ENCODE measurements at places on chromosomes 7 and 10.

GRCh38 chr7:3884543-3884942 lies 583.5 kb downstream of the SDK1 start:
- DNase-seq: no peak

GRCh38 chr10:63588436-63589167 lies 67.4 kb downstream of the REEP3 start:
- no peak for DNase-seq

DNA sequence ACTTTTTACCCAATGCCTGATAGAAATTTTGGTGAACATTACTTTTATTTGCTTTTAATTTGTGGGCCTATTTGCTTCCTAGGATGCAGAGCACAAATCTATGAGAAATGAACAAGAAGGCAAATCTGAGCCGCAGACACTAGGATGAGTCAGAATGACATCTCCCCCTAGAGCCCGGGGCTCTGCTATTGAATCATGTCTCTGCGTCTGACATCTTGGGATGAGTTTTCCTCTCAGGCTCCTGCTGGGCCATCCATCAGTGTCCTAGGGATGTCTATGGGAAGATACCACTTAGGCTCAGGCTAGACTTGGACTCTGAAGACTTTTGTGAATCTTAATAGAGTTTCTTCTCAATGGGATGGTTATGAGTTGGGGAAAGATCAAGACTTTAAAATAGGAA lies 157.3 kb upstream of the MTPN start:
- no peak for DNase-seq

- no peak for DNase-seq
Measured at GRCh38 chr7:136030867-136031318, 53.7 kb upstream of the MTPN start.

GRCh38 chr10:59885430-59886134 lies 20.8 kb downstream of the CCDC6 start:
- no peak for DNase-seq

DNA sequence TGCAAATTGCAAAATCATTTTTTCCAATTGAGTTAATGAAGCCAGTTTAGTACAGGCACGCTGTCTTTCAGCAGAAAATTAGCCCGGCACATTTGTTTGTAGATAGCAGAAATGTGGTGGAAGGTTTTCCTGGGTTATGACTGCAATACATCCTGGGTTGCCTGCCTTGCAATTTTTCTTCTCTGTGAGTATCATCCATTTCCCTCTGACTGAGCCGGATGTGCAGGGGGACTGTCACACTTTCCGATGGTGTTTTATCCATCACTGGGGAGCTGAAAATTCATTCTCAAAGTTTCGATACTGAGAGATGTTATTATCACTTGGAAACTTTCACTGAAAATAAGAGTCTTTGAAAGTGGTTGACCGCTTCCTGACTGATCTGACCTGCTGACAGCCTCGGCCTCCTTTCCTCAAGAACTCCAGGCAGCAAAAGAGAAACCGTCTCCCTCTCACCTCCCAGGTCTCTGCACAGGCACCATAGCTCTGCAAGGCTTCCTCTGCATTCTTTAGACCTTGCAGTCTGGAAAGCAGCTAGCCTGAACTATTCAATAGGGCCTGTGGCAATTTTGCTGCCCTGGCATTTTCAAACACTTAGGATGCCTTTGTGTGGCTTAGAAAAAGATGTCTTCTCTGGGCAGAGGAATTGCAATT lies 320.8 kb upstream of the NRP1 start:
- DNase-seq: no peak

GRCh38 chr7:27992755-27993493 lies 187.7 kb downstream of the JAZF1 start:
- peak; percentile 77 for DNase-seq

- no peak for DNase-seq
Measured at GRCh38 chr10:125882596-125882995, 1.5 kb upstream of the DHX32 start.

DNA sequence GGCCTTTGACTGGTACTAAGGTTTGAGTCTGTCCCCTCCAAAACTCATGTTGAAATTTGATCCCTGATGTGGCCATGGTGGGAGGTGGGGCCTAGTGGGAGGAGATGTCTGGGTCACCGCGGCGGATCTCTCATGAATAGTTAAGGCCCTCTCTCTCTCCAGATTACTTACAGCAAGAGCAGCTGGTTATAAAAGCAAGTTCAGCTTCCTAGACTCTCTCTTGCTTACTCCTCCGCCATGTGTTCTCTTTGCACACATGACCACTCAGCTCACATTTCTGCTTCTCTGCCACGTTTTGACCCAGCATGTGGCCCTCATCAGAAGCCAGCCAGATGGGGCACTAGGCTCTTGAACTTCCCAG lies 29.9 kb upstream of the ZMIZ1 start:
- DNase-seq: peak; percentile 90

DNA sequence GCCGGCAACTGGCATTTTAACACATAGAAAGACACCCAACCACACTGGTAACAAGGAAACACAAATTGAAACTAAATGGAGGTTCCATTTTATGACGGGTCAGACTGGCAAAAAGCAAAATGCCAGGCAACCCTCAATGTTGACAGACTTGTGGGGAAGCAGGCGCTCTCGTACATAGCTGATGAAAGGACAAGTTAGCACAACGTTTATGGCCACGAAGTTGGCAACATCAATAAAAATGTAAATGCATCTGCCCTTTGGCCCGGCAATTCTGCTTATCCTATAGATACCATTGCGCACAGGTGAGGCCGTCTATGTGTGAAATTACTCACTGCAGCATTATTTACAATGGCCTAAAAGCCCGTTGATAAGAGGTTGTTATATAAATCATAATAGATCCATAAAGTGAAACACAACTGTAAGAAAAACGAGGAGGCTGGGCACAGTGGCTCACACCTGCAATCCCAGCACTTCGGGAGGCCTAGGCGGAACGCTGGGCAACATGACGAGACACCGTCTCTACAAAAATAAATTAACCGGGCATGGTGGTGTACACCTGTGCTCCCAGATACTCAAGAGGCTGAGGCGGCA lies 39.8 kb downstream of the FOXL3 start:
- no peak for DNase-seq

- no peak for DNase-seq
Measured at GRCh38 chr7:117800406-117800805, 72.8 kb downstream of the CTTNBP2 start.

DNA sequence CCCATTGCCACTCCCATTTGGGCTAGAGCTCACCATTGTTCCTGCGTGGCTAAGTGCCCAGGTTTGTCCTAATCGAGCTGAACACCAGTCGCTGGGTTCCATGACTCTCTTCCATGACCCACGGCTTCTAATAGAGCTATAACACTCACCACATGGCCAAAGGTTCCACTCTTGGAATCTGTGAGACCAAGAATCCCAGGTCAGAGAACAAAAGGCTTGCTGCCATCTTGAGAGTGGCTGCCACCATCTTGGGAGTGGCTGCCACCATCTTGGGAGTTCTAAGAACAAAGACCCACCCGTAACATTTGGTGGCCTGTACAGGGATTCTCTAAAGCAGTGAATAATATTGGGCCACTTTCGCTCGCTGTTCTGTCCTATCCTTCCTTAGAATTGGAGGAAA lies 37.0 kb downstream of the AKR1B15 start:
- no peak for DNase-seq

GRCh38 chr10:87700031-87700796 lies 40.5 kb downstream of the PAPSS2 start:
- DNase-seq: no peak

DNA sequence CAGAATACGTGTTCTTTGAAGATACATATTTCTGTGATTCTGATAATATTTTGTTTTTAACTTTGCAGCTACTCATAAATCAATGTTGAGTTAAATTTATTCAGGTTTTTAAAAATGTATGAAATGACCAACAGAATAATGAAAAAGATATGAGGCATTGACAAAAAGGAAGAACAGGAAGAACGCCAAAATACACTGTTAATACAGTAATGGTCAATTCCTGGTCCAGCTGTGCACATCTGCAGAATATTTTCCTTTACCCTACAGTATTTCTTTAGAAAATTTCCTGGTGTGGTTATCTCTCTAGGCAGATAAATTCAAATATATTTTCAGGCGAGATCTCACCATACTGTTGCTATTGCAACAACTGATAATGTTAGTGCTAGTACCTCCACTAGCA lies 203.2 kb upstream of the DGKB start:
- no peak for DNase-seq

- DNase-seq: no peak
Measured at GRCh38 chr7:85954961-85955360, 688.7 kb upstream of the GRM3 start.

- peak; percentile 69 for DNase-seq
Measured at GRCh38 chr10:128068398-128069285, 57.6 kb downstream of the MKI67 start.

DNA sequence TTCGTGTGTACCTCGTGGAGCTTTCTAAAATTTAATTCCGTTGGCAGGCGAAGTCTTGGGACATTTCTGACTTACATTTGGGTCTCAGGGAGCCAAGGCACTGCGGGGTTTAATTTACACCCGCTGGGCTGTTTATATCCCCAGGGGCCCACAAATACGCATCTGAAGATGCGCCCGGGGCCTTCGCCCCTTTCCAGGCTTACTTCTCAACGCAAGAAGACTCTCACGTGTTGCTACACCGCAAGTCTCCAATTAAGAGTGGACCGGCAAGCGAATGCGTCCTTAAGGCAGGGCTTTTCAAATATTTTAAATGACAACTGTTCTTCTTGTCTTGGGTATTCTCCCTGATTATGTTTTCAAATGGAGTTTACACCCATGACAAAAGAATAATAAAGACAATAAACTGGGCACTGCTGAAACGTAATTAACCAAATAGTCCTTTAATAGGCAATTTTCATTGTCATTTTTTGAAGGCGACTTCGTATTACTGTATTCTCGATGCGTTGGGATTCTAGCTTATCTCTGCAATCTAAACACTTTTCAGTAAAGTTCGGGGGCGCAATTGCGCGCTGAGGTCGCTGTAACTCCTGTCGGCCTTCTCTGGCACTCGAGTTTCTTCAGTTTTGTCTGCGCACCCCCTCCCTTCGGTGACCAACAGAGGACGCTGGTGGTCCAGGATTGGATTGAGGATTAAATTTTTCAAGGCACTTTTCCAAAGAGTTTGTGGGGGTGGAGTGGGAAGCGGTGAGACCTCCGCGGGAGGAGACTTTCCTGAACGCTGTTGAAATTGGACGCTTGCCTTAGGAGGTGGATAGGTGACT lies 837 bp upstream of the IGFBP3 start:
- DNase-seq: no peak

GRCh38 chr10:5107860-5108526 lies 13.8 kb downstream of the AKR1C3 start:
- no peak for DNase-seq

DNA sequence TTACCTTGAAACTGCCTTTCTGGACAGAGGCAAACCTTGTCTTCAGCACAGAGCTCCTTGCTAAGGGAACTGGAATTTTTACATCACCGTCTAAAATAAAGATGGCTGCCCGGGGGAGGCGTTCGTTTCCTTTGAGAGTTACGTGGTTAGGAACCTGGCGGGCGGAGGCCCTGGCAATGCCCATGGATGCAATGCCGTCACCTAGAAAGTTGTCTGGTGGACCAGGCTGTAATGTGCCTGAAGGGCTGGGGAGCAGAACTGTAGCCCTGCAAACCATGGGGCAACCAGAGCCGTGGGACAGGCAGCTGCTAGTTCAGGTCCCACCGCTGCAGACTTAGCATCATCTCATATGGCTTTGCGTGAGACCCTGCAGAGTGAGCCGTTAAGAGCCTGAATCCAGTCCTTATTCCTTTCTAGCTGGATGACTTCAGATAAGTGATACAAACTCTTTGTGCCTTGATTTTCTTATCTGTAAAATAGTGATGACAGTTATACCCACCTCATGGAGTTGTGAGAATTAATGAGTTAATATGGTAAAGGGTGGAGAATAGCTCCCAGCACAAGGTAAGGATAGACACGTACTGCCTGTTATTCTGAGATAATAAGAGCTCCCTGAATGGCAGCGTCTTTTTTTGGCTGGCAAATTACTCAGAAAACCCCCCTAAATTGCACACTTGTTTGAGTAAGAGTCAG lies 219.7 kb downstream of the EMX2 start:
- no peak for DNase-seq

- DNase-seq: no peak
Measured at GRCh38 chr7:134811765-134812164, 32.3 kb downstream of the CALD1 start.

DNA sequence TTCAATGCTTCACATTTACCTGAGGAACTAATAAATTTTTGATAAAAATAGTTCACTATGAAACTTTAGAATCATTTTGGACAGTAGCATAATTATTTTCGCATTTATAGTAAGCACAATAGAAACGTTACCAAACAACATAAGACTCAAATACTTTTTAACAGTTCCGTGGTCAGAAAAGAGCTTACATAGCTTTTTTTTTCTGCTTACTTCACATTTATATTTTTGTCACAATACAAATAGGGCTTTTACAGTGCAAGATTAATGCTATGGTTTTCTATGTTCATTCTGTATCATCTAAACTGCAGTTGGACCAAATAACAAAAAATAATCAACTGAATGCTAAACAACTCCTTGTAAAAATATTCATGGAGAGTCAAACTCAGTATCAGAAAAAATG lies 26.5 kb upstream of the RHOBTB1 start:
- no peak for DNase-seq

DNA sequence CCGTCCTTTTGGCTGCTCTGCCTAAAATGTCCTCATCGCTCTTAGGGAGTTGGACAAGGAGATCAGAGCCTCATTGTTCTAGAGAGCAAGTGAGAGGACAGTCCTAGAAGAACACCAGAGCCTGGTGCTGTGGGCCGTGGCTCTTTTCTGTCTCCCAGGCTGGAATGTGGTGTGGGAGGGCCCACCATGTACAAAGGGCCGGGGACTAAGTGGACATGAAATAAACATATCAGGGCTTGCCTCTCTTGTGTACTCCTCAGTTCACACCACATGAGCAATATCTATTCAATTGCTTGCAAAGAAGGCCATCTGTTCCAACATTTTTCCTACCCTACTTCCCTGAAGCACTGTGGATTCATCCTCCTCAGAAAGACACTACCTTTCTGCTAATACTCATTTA lies 510.4 kb downstream of the SUGCT start:
- peak; percentile 31 for DNase-seq
